ENCODE measurements at places on chromosomes 7 and 10. TPM values are rescaled to one million over a fixed set of nuclear protein-coding genes. Genes with fewer than 3 reads are reported as not detected.

The TDRD1 gene
- 2.2 TPM for total RNA-seq

DNA sequence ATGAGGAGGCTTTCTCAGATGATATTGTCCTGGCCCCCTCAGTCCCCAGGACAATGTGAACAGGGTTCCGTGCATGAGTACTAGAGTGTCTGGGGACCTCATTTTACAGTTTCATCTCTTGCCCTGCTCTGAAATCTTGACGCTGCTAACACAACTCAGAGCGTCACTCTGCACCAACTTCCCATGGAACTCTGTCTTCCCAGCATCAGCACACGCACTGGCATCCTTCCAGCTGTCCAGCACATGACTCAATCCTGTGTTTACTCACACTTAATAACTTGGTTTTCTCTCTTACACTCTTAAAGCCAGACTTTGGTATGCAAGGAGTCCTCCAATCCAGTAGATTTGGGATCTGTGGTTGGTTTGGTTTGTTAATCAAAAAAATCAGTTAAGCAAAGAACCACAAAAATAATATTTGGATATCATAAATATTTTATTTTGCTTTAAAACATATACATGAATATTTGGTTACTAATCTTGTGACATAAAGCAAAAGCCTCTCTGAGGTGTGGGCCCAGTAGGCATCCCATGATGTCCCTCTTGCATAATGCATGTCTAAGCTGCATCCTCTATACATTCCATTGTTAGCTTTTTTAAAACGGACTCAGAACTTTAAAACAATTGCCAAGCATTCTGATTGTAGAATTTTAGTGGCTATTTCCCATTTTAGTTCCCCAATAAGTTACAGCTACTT is 131.0 kb downstream of the CXCL12 start:
- no peak for DNase-seq

The DGKB gene
- not detected for total RNA-seq

DNA sequence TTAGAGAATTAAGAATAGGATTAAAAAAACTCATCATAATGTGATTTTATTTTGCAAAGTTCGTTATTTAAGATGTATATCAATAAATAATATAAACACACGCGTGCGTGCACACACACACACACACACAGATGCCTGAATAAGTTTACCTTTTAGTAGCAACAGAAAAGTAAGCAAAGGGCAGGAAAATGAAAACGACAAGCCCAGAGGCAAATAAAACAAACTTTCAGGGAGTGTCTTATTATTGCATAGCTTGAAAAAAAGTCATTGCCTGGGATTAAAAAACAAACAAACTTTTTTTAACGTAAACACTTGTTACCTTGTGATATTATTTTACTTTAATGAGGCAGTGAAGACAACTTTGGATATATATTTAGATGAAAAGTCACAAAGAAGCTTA is 226.4 kb downstream of the BAMBI start:
- no peak for DNase-seq

GRCh38 chr7:80631421-80631820 is 7.0 kb upstream of the CD36 start:
- no peak for DNase-seq

The TAS2R5 gene
- total RNA-seq, result 0.35 TPM

The GNB2 gene
- 215 TPM for total RNA-seq
